ENCODE measurements at places on chromosomes 4 and X.

GRCh38 chr4:78432896-78433295 is 118.7 kb upstream of the ANXA3 start:
- no peaks in the 10 kb centered on the region for H3K36me3 ChIP-seq
- H3K27me3 ChIP-seq, result peaks cover 6% of the 10 kb centered on the region
- no peak for DNase-seq

DNA sequence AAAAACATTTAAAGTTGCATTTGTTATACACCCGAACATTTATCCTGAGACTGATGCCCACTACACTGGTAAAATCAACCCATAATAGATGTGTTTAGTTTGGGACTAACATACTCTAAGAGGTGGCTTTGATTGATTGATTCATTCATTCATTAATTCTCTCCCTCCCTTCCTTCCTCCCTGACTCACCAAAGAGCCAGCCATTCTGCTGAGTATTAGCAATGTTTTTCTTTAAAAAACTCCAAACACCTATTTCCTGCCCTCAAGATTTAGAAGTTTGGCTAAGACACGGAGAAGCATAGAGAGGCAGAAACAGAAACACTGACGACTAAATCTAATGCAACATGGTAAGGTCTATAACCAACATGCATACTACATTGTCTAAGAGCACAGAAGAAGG is 88.9 kb downstream of the RASL11B start:
- H3K4me3 ChIP-seq, result no peak overlapping the region
- no peak overlapping the region for H3K27ac ChIP-seq
- no peaks in the 10 kb centered on the region for H3K27me3 ChIP-seq
- no peaks in the 10 kb centered on the region for H3K4me1 ChIP-seq
- H3K36me3 ChIP-seq, result peaks cover 15% of the 10 kb centered on the region

DNA sequence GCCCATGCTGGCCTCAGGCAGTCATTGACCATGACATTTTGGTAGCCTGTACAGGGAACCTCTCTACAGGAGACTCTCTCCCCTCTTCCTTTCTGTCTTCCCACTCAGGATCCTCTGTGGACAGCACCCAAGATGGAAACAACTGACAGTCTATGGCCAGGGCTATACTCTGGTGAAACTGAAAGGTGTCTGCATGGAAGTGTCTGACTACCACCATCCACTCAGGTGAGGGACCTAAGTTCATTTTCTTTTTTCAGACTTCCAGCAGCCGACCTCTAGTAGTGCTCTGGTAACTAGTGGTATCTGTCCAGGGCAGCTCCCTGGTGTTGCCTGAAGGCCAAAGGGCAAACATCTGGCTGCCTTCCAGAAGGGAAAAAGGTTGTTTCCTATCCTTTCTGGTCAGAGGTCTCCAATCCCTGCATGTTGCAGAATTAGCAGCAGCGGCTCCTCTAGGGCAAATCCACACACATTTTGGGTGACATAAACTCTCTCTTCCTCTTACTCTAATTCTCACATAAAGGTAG is 804.5 kb downstream of the C4orf33 start:
- DNase-seq, result no peak
- no peak overlapping the region for H3K4me3 ChIP-seq
- H3K27ac ChIP-seq, result no peak overlapping the region
- H3K27me3 ChIP-seq, result no peaks in the 10 kb centered on the region
- no peaks in the 10 kb centered on the region for H3K4me1 ChIP-seq

GRCh38 chr4:182192511-182193181 is 50.6 kb upstream of the TENM3 start:
- H3K27me3 ChIP-seq, result peaks cover 4% of the 10 kb centered on the region
- no peak overlapping the region for H3K4me3 ChIP-seq
- no peaks in the 10 kb centered on the region for H3K36me3 ChIP-seq
- no peaks in the 10 kb centered on the region for H3K4me1 ChIP-seq
- DNase-seq, result no peak

GRCh38 chrX:110338935-110339334 is 19.7 kb upstream of the RTL9 start:
- H3K27ac ChIP-seq, result no peak overlapping the region
- DNase-seq, result no peak
- no peaks in the 10 kb centered on the region for H3K36me3 ChIP-seq
- peaks cover 4% of the 10 kb centered on the region for H3K4me1 ChIP-seq
- H3K27me3 ChIP-seq, result no peaks in the 10 kb centered on the region

GRCh38 chr4:89306486-89307177 is 968 bp downstream of the GPRIN3 start:
- H3K4me3 ChIP-seq, result peak overlapping the region; percentile 90
- DNase-seq, result no peak
- H3K27ac ChIP-seq, result peak overlapping the region; percentile 78

GRCh38 chr4:24774452-24774851 is 20.9 kb upstream of the SOD3 start:
- no peaks in the 10 kb centered on the region for H3K4me1 ChIP-seq
- no peak for DNase-seq
- no peak overlapping the region for H3K27ac ChIP-seq
- H3K27me3 ChIP-seq, result peaks cover 4% of the 10 kb centered on the region

DNA sequence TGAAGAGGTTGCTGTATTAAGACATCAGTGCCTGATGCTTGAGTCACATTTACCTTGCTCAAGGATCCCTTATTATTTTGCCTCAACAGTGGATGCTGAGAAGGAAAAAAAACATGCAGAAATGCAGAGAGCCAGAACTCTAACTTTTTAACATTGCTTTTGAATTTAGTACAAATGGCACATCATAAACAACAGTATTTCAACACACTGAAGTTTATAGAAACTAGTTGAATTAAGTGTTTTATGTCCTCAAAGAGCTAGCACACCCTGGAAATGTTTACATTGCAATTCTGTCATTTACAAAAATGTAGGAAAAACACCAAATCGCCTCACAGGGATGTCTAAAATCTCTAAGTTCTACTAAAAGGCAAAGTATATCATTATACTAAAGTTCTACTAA is 69.5 kb upstream of the BLTP1 start:
- no peak overlapping the region for H3K4me3 ChIP-seq
- no peaks in the 10 kb centered on the region for H3K4me1 ChIP-seq
- no peaks in the 10 kb centered on the region for H3K27me3 ChIP-seq
- no peaks in the 10 kb centered on the region for H3K36me3 ChIP-seq
- H3K27ac ChIP-seq, result no peak overlapping the region

- H3K36me3 ChIP-seq, result peaks cover 2% of the 10 kb centered on the region
- H3K27ac ChIP-seq, result no peak overlapping the region
- no peaks in the 10 kb centered on the region for H3K4me1 ChIP-seq
- H3K27me3 ChIP-seq, result no peaks in the 10 kb centered on the region
Measured at GRCh38 chr4:38210396-38211114, 250.4 kb downstream of the PTTG2 start.

DNA sequence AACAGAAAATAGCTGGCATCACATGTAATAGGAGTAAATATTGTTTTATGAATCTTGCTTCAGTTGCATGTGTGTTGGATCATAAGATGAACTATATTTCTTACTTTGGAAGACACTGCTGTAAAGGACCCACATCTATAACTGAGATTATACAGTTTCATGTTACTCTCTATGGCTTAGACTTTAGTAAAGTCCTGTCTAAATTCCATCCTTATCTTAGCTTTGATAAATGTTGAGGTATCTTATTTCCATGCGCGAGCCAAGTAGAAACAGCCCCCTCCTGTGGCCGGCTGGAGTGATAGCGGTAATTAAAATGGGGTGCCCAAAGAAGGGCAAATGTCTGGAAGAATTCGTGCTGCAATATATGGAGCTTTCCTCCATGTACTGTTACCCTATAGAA is 43.0 kb downstream of the CCDC158 start:
- H3K36me3 ChIP-seq, result no peaks in the 10 kb centered on the region
- H3K27ac ChIP-seq, result no peak overlapping the region
- peak; percentile 66 for DNase-seq
- H3K27me3 ChIP-seq, result no peaks in the 10 kb centered on the region
- no peaks in the 10 kb centered on the region for H3K4me1 ChIP-seq

GRCh38 chrX:113594123-113594841 is 753.7 kb upstream of the AMOT start:
- no peak overlapping the region for H3K4me3 ChIP-seq
- H3K27ac ChIP-seq, result no peak overlapping the region
- H3K36me3 ChIP-seq, result no peaks in the 10 kb centered on the region
- DNase-seq, result no peak
- no peaks in the 10 kb centered on the region for H3K27me3 ChIP-seq

GRCh38 chrX:71056867-71057266 is 11.3 kb downstream of the SNX12 start:
- peaks cover 12% of the 10 kb centered on the region for H3K36me3 ChIP-seq
- H3K4me1 ChIP-seq, result peaks cover 34% of the 10 kb centered on the region
- no peaks in the 10 kb centered on the region for H3K27me3 ChIP-seq
- DNase-seq, result no peak

- no peak overlapping the region for H3K27ac ChIP-seq
- DNase-seq, result no peak
- no peaks in the 10 kb centered on the region for H3K36me3 ChIP-seq
- peaks cover 47% of the 10 kb centered on the region for H3K4me1 ChIP-seq
Measured at GRCh38 chr4:7906171-7906701, 33.4 kb downstream of the AFAP1 start.

- H3K4me1 ChIP-seq, result peaks cover 4% of the 10 kb centered on the region
- H3K27ac ChIP-seq, result no peak overlapping the region
- H3K4me3 ChIP-seq, result no peak overlapping the region
- H3K36me3 ChIP-seq, result no peaks in the 10 kb centered on the region
- no peak for DNase-seq
- no peaks in the 10 kb centered on the region for H3K27me3 ChIP-seq
Measured at GRCh38 chrX:97045470-97045869, 161.8 kb downstream of the RPA4 start.

GRCh38 chr4:38860788-38861424 is 4.3 kb upstream of the TLR6 start:
- H3K36me3 ChIP-seq, result no peaks in the 10 kb centered on the region
- H3K4me1 ChIP-seq, result peaks cover 38% of the 10 kb centered on the region
- H3K4me3 ChIP-seq, result no peak overlapping the region
- peak; percentile 76 for DNase-seq

DNA sequence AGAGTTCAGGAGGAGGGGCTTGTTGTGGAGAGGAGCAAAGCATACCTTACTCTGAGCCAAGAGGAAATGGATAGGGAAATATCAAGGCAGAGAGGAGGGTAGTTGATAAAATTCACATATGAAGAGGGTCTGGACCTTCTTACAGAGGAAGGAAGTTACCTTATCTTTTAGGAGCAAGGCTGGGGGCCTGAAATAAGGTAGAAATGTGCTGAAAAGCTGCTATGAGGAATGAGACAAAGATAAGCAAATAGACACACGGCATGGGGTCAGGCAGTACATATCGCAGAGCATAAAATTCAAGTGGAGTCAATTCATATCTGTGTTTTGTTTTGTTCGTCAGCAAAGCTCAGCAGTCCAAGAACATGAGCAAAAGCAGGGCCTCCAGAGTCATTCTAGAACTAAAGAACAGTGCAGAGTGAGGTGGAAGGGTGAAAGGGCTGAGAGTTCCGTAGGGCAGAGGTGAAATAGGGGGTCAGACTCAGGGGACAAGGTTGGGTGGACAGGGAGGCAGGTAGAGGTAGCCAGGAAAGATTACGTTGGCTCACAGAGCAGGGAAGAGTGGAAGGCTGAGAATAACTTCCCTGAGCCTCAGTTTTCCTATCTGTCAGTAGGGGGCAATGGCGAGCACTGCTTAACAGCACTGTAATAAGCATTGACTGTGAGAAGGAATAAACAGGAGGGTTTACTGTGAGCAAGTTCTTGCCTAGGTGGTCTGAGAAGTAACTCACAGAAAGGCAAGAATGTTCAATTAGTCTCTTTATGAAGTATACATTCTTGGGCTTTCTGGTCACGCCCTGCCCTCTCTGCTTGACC is 9.2 kb downstream of the VSIG4 start:
- peak; percentile 37 for DNase-seq
- H3K4me1 ChIP-seq, result peaks cover 5% of the 10 kb centered on the region
- H3K27ac ChIP-seq, result no peak overlapping the region
- no peaks in the 10 kb centered on the region for H3K36me3 ChIP-seq
- H3K27me3 ChIP-seq, result no peaks in the 10 kb centered on the region

- no peak overlapping the region for H3K4me3 ChIP-seq
- H3K4me1 ChIP-seq, result no peaks in the 10 kb centered on the region
- H3K27me3 ChIP-seq, result no peaks in the 10 kb centered on the region
- H3K36me3 ChIP-seq, result no peaks in the 10 kb centered on the region
Measured at GRCh38 chrX:16320765-16321355, 153.6 kb downstream of the MAGEB17 start.

DNA sequence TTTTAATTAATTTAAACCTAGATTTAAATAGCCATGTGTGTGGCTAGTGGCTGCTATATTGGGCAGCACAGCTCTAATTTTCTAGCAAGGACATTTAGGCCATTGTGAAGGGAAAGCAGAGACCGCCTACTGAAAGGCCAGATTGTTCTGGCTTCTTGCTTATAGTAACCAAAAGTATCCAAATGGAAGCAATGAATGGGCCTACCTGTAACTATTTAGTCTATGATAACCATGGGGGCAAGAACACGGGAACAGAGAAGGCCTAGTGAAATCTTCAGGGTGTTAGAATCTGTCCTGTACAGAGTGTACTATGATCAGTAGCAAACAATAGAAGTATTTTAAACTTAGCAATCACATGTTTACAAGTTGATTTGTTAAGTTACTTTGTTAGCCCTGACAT is 16.5 kb upstream of the HPRT1 start:
- peaks cover 8% of the 10 kb centered on the region for H3K36me3 ChIP-seq
- no peak overlapping the region for H3K27ac ChIP-seq
- H3K27me3 ChIP-seq, result no peaks in the 10 kb centered on the region
- no peak overlapping the region for H3K4me3 ChIP-seq
- no peak for DNase-seq
- peaks cover 5% of the 10 kb centered on the region for H3K4me1 ChIP-seq

DNA sequence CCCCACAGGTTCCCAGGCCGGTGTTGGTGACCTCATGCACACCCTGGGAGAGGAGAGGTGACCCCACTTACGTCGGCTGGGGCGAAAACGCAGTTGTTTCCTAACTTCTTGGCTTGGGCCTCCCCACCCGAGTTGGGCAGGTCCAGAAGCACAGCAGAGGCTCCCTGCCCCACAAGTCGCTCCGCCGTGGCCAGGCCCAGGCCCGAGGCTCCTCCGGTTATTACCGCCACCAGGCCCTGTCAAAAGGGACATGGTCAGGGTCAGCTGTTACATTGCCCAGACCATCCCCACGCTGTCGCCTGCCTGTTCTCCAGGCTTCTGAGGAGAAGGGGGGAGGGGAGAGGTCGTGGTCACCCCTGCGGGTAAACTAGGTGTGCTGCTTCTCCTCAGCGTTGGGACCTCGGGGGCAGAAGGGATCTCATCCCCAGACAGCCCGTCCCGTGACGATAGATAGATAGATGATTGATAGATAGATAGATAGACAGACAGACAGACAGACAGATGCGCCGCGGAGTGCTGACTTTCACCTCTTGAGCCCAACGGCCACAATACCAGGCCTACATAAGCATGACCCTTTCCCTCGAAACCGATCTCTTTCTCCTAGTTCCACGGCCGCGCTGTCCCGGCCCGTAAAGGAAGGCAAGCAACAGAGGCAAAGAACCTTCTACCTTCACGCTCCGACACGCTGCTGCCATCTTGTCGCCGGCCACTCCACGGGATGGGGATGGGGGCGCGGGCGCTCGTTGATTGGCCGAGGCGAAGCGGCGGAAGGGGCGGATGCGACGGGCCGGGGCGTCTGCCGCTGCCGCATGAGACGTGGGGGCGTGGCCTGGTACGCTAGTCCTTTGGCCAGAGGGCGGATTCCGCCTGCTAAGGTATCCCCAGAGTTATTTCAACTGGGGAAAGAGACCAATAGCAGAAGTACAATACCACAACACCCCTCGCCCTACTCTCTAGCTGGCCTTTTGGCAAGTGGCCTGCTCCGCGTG is at the start of gene HSD17B10:
Gene HSD17B10, minus strand, starts transcription at position 720 of the 989 bp plus-strand sequence. Its CDS starts 25 bp downstream, at position 695.
- peaks cover 5% of the 10 kb centered on the region for H3K36me3 ChIP-seq
- peak; percentile 88 for DNase-seq
- peak within 1 kb of the TSS; percentile 85 for H3K4me3 ChIP-seq
- H3K4me1 ChIP-seq, result peaks cover 28% of the 10 kb centered on the region
- peak within 1 kb of the TSS; percentile 76 for H3K27ac ChIP-seq

All from activated naive CD4-positive, alpha-beta T cell treated with anti-CD3 and anti-CD28 coated beads for 36 hours (primary cell).